ENCODE measurements at places on chromosomes 13 and 19. TPM values are rescaled to one million over a fixed set of nuclear protein-coding genes. Genes with fewer than 3 reads are reported as not detected.

Gene APOC4
- total RNA-seq, result not detected

GRCh38 chr19:42653841-42654240 lies 59.1 kb upstream of the CEACAM8 start:
- peak; percentile 9 for DNase-seq

DNA sequence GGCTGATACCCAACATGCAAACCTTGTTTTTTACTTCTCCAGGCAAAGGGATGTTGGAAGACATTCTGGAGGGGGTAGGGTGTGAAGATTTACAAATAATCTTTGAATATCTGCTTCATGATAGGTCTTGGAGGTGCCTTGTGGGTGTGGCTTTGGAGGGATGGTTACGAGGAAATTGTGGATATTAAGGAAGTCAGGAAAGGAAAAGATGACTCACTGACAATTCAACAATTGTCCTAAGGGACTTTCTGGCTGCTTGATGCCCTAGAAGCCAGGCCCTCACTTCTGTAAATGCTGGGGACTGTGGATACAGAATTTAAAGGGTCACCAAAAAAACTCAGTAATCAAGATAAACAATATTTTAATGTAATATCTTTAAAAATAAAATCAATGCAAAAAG lies 37.4 kb upstream of the ZNF527 start:
- DNase-seq, result no peak

DNA sequence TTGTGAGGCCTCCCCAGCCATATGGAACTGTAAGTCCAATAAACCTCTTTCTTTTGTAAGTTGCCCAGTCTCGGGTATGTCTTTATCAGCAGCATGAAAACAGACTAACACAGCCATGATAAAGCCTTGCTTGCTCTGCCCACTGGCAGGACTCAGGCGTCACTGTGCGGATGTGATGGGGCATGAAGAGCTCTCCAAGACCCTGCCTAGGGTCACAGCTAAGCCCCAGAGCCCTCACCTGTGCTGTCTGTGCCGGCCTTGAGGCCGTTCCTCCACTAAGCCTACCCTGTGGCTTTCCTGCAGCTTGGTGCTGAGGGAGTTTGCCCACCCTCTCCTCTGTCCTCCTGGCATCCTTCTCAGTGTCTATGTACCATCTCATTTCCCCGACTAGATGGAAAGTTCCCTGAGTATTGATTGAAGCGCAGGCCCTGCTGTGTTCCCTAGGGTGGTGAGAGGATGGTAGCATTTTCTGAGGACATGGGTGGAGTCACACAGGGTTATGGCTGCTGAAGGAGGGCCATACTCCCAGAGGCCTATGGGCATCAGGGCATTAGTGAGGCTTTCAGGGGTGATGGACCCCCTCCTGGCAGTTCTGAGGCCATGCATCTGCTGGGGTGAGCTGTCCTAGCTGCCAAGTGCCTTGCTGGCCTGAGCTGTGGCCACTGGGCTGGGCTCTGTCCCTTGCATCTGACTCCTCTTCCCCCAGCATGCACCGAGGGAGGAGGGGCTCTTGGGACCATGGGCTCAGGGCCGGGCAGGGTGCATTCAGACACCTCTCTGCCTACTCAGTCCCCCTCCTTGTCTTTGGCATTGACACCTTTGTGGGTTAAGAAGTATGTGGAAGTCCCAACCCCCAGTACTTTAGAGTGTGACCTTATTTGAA lies 75.3 kb downstream of the TEX29 start:
- DNase-seq, result no peak

- DNase-seq, result no peak
These were observed 3.3 kb downstream of the TIMM13 start for GRCh38 chr19:2423915-2424685.

DNA sequence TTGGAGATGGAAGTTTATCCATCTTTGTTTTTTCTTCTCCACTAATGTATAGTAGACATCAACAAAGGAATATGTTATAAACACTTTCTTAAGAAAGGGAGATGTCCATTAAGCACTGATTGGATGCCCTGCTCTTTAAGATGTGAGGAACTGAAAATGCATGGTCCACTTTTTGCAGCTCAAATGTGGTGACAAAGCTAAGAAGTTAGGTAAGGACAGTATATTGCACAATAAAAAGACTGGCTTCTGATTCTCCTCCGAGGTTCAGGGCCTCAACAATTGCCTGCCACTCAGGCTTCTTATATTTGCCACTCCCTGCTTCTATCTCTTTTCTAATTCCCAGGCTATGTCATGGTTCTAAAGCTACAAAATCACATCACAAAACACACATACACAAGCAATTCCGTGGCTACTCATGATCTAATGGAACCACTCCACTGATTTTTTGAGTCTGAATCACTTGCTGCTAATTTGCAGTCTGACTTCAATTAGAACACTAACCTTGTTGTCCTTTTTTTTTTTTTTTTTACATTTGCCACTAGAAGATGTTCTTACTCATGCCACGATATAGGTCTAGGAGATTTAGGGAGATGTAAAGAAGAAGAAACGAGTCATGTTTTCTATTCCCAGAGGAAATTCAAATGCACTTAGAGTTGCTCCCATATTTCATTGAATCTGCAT lies 29.6 kb upstream of the TNFSF11 start:
- no peak for DNase-seq

Measured in tongue (tissue), 3 donors.